Stimulated activated CD8-positive, alpha-beta memory T cell treated with anti-CD3 and anti-CD28 coated beads, Interleukin-7, amount 100 ng/mL, for 24 hours (primary cell): ENCODE measurements at places on chromosomes 7 and 10.

DNA sequence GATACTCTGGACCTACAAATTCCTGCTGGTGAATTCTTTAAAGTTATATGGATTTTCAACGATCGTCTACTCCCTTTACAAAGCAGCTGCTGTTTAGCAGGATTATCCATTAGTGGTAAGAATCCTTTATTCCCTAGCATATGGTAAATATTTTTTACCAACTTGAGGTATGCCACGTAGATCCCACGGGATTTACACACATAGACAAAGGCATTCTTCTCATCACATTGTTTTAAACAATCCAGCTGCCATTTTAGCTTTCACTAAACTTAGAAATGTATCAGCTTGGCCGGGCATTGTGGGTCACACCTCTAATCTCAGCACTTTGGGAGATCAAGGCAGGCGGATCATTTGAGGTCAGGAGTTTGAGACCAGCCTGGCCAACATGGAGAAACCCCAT, 148.0 kb upstream of the SH2B2 start:
- DNase-seq, result no peak

GRCh38 chr7:132533916-132534315, 42.4 kb downstream of the PLXNA4 start:
- DNase-seq, result no peak

GRCh38 chr10:112282086-112282485, 1.1 kb upstream of the TECTB start:
- no peak for DNase-seq

GRCh38 chr10:102422545-102423129, 2.0 kb downstream of the FBXL15 start:
- DNase-seq, result no peak

- no peak for DNase-seq
Measured at GRCh38 chr10:62302760-62303159, 34.1 kb upstream of the RTKN2 start.

DNA sequence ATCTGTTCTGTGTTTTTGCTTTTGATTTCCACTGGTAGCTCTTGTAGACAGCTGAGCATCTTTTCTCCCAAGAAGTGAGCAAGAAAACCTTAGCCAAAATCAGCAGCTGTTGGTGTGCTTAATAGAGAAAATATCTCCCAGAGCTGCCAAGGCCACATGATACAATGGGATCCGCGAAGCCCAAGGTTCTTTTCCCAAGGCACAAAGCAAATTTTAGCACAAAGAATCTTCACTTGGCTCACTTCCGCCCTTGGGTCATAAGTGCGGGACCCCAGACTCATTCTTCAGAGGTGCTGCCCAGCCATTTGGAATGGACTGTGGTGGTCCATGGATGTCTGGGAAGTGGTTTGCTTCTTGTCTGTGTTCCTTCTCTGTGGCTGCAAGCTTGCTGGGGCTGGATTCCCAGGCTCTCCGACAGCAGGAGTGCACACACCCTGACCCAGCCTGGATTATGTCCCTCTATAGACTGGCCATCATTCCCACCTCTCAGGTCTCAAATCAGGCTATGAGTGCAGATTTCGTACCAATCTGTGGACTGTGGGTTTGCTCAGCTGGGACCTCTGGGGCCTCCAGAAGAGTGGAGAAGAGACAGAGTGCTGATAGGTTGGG, 93.0 kb upstream of the TMEM72 start:
- DNase-seq, result no peak

- DNase-seq, result no peak
Measured at GRCh38 chr7:95059842-95060313, 152.5 kb downstream of the PPP1R9A start.

- no peak for DNase-seq
Measured at GRCh38 chr7:116810267-116811116, 51.9 kb upstream of the CAPZA2 start.

- no peak for DNase-seq
Measured at GRCh38 chr10:126972635-126973414, 67.6 kb downstream of the DOCK1 start.
